ENCODE measurements at places on chromosomes 6 and 20.

DNA sequence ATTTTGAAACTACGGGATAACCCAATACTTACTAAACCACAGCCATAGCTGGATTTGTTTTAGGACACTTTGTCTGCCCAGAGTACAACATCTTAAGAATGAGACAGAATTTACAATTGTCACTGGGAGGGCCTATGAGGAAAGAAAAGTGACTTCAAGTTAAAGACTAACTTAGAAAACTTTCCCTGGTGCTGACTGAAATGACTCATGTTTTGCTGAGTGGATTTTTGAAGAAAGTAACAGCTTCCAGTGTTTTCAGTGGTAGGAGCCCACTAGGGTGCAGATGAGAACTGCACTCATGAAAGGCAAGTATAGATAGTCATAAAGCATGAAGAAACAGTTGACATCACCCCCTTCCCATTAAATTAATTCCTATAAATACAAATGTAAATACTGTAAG lies 988.2 kb upstream of the MAP3K7 start:
- no peak overlapping the region for H3K4me3 ChIP-seq
- no peaks in the 10 kb centered on the region for H3K36me3 ChIP-seq
- no peaks in the 10 kb centered on the region for H3K27me3 ChIP-seq
- H3K4me1 ChIP-seq: no peaks in the 10 kb centered on the region

DNA sequence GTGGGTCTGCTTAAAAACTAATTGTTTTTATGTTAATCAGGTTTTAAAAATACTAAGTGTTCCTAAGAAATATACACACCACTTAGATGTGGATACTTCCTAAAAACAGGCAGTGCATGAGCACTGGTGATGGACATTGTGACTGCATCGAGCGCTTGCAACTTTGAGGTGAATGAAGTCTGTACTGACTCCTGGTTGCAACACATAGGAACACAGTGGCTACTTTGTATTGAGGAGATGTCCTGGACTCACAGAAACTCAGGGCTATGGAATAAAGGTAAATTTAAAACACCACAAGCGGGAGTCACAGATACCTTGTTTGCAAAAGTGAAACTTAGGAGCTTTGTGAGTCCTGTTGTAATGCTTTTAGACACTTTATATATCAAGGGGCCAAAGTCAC lies 55.6 kb upstream of the POLR1H start:
- no peaks in the 10 kb centered on the region for H3K36me3 ChIP-seq
- H3K27me3 ChIP-seq: peaks cover 25% of the 10 kb centered on the region
- no peak overlapping the region for H3K27ac ChIP-seq
- DNase-seq: no peak
- H3K4me3 ChIP-seq: no peak overlapping the region

- no peaks in the 10 kb centered on the region for H3K4me1 ChIP-seq
- H3K36me3 ChIP-seq: no peaks in the 10 kb centered on the region
- H3K27ac ChIP-seq: no peak overlapping the region
- H3K4me3 ChIP-seq: no peak overlapping the region
Measured at GRCh38 chr6:47718571-47718970, 20.2 kb downstream of the ADGRF4 start.

- H3K4me3 ChIP-seq: no peak overlapping the region
- H3K36me3 ChIP-seq: no peaks in the 10 kb centered on the region
Measured at GRCh38 chr6:28615955-28616747, 90.5 kb downstream of the GPX5 start.

DNA sequence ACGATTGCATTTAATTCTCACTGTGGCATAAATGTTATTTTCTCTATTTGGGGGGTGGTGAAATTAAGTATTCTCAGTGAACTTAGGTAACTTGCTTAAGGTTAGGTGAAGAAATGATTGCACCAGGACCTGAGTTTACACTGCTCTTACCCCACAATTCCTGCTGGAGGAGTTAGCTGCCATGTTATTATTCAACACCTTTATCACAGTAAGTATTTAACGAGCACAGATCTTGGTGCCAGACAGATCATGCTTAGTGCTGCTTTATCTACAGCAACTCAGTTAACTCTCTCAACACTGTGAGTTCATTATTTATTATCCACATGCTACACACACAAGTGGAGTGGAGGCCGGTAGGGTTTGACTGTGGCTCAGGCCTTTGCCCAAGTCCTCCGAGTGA lies 249.7 kb downstream of the TMEM242 start:
- H3K27me3 ChIP-seq: no peaks in the 10 kb centered on the region
- no peak overlapping the region for H3K27ac ChIP-seq
- no peaks in the 10 kb centered on the region for H3K36me3 ChIP-seq
- no peaks in the 10 kb centered on the region for H3K4me1 ChIP-seq

DNA sequence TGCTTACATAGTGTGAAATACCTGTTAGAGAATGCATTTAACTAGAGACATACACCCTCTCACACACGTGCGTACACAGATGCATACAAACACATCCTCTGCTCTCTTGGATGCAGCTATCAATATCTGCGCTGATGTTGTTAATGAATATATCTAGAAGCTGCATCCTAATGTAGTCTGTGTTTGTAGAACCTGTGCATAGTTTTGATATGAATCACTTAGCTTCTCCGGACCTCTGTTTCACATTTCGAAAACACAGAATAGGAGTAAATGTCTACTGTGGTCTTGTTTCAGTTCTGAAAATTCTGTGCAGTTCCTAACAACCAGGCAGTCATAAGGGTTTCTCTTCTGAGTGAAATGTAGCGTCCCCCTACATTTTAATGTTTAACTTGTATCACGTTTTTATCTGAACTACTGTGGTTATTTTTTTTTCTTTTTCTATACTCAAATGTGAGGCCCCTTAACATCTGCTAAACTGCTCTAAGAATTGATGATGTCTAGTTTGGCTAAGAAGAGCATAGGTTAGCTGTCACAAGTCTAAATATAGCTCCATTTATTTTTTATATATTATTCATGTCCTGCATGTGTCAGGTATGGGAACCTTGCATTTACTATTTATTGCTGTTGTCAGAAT lies 254.5 kb downstream of the TMEM242 start:
- no peak overlapping the region for H3K27ac ChIP-seq
- H3K4me3 ChIP-seq: no peak overlapping the region
- H3K36me3 ChIP-seq: no peaks in the 10 kb centered on the region
- peaks cover 4% of the 10 kb centered on the region for H3K4me1 ChIP-seq
- DNase-seq: no peak

- no peak overlapping the region for H3K27ac ChIP-seq
- no peak for DNase-seq
- no peaks in the 10 kb centered on the region for H3K36me3 ChIP-seq
- H3K4me1 ChIP-seq: no peaks in the 10 kb centered on the region
Measured at GRCh38 chr6:92623431-92623830, 795.9 kb downstream of the EPHA7 start.

GRCh38 chr20:20167698-20168097 lies 115.4 kb downstream of the CFAP61 start:
- H3K27me3 ChIP-seq: no peaks in the 10 kb centered on the region
- H3K4me3 ChIP-seq: no peak overlapping the region
- no peaks in the 10 kb centered on the region for H3K4me1 ChIP-seq
- H3K27ac ChIP-seq: no peak overlapping the region
- H3K36me3 ChIP-seq: no peaks in the 10 kb centered on the region

GRCh38 chr6:168218785-168219566 lies 100.6 kb downstream of the DACT2 start:
- no peak overlapping the region for H3K27ac ChIP-seq
- no peak overlapping the region for H3K4me3 ChIP-seq
- H3K36me3 ChIP-seq: no peaks in the 10 kb centered on the region
- DNase-seq: no peak
- no peaks in the 10 kb centered on the region for H3K4me1 ChIP-seq

DNA sequence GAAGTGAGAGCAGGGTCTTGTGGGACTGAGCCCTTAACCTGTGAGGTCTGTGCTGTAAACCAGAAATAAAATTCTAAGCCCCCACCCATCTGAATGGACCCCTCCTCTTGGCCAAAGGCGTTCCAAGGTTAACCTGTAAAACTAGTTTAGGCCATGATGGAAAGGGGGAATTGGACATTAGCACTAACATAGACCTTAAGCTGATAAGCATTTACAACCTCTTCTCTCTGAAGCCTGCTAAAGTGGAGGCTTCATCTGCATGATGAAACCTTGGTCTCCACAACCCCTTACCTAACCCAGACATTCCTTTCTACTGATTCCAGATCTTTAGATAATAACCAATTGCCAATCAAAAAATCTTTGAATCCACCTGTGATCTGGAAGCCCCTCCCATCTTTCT lies 25.8 kb downstream of the PIGT start:
- H3K36me3 ChIP-seq: no peaks in the 10 kb centered on the region
- DNase-seq: no peak

DNA sequence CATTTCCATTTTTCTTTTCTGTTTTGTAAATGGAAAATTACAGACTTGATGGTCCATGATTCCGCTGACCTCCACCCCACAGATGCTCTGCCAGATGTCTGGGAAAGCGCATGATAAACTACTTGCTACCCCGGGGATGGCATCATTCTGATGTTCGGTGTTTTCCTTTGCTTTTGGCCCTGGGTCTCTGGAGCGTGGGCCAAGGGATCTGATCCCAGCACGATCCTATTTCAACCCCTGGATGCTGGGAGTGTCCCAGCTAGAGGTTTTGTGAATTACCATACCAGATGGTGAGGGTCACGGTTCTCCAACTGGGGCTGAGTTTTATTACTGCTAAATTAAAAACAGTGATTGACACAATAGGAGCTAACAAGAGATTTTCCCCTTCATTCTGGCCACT lies 25.2 kb upstream of the MYLIP start:
- H3K4me1 ChIP-seq: no peaks in the 10 kb centered on the region
- H3K36me3 ChIP-seq: no peaks in the 10 kb centered on the region
- H3K27ac ChIP-seq: no peak overlapping the region

DNA sequence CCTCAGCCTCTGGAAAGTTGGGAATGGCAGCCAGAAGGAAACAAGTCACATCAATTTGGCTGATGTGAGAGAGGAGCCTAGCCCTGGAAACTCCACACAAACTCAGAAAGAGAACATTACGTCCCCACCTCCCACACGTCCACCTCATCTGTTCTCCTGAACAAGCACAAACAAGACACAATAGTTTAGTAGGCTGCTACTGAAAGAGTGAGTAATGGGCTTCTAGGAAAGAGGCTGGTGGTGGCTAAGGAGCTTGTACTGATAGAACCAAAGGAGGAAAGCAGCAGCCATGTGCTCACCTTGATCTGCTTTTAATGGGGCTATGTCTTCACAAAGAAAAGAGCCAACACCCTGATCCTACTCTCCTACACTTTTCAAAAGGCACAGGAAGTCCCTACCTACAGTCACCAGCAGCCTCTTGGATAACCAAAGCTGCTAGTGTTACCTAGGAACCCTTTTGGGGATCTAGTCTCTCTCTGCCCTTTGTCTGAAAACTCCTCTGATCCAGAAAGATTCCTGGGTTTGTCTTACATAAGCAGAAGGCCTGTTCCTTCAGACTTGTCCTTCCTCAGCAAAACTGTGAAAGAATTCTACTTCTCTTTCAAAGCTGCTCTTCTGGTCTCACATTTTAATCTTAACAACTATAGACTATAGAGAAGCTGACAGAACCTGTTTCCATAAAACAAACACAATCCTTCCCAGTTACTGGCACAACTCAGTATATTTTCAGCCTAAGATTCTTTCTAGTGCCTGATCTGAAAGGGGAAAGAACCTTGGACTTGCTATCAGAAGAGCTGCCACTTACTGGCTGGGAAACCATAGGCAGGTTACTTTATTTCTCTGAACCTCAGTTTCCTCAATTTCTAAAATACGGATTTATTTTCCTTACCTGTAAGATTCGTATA lies 3.1 kb downstream of the PLAGL2 start:
- no peak overlapping the region for H3K27ac ChIP-seq
- peaks cover 12% of the 10 kb centered on the region for H3K36me3 ChIP-seq
- H3K4me3 ChIP-seq: no peak overlapping the region
- no peaks in the 10 kb centered on the region for H3K27me3 ChIP-seq

DNA sequence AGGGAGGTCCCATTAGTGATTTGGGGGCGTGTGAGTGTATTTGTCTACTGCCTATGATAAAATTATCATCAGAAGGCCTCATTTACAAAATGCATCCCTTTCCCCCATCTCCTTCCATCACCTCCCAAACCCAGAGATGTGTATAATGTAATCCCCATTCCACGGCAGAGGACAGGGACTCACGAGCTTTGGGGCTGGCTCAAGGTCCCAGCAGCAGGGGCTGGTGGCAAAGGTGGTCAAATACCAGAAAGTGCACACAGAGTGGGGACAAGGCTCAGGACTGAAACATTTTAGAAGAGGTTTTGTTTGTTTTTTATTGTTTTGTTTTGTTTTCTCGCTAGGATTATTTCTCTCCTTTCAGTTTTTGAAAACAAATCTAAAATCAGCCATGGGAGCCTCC lies 68.5 kb upstream of the TOP1 start:
- no peaks in the 10 kb centered on the region for H3K27me3 ChIP-seq
- no peaks in the 10 kb centered on the region for H3K36me3 ChIP-seq
- no peak for DNase-seq

- no peak overlapping the region for H3K27ac ChIP-seq
- no peaks in the 10 kb centered on the region for H3K36me3 ChIP-seq
- DNase-seq: no peak
Measured at GRCh38 chr6:65135567-65135966, 571.5 kb downstream of the EYS start.

DNA sequence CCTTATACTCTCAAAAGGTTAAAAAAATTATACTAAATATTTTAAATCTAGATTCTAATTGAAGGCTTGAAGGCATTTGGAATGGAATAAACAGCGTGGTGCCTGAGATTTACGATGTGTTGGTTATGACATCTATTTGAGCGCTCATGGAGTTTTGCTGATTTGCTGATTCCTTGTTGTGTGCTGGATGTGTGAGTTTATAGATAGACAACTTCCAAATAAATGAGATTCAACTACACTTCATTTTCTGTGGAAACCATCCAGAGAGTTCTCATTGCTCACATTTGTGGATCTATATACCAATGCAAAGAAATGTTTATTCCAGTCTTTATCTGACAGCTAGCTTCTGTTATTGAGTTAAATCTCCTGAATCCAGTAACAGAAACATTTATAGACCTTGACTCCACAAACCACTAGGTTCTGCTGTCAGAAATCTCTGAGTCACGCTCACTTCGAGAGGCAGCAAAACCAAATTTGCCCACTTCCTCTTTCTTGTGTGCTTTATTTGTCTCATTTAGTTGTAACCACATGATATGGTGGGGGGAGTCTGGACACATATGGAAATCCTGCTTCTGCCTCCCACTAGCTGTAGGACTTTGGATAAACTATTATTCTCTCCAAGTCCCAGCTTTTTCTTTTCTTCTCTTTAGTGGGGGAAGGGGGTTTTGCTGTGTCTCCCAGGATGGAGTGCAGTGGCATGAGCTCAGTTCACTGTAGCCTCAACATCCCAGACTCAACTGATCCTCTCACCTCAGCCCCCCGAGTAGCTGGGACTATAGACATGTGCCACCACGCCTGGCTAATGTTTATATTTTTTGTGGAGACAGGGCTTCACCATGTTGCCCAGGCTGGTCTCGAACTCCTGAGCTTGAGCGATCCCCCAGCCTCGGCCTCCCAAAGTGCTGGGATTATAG lies 54.5 kb downstream of the IPCEF1 start:
- H3K4me1 ChIP-seq: peaks cover 9% of the 10 kb centered on the region
- no peaks in the 10 kb centered on the region for H3K27me3 ChIP-seq
- no peak overlapping the region for H3K27ac ChIP-seq
